Bronchial epithelial cell (primary cell): ENCODE measurements at places on chromosomes 5 and 9. TPM values are rescaled to one million over a fixed set of nuclear protein-coding genes. Genes with fewer than 3 reads are reported as not detected.

DNA sequence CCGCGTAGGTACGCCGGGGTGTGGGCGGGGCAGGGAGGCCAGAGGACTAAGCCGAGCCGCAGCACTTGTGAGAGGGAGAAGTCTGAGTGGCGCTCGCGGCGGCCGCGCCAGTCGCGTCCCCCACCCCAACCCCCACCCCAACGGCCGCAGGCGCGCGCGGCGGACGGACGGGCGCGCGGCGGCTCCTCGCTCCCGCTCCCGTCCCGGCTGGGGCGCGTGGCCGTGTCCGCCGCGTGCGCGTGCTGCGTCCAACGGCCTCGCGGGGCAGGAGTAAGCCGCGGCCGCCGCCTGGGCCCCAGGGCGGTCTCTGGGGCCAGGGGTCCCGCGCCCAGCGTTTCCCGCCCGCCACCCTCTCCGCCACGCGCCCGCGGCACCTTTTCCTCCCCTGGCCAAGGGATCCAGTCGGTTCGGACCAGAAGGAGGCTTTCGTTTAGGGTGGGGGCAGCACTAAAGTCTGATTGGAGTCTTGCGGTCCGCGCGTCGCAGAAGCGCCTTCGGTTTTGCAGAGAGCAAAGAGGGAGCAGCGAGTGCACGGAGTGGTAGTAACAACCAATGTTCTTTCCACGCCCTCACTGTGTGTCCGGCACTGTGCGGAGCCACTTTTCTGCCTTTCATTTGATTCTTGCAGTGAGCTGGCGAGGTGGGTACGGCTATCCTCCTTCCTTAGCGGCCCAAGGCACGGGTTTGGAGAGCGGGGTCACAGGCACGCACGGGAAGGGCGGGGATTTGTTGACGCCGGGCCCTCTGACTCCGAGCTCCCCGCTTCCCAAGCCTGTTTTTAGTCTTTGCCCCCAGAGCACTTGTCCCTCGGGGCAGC, 483 bp downstream of the G3BP1 start:
- no peak for DNase-seq

- no peak for DNase-seq
Measured at GRCh38 chr5:54471398-54471797, 15.9 kb downstream of the HSPB3 start.

DNA sequence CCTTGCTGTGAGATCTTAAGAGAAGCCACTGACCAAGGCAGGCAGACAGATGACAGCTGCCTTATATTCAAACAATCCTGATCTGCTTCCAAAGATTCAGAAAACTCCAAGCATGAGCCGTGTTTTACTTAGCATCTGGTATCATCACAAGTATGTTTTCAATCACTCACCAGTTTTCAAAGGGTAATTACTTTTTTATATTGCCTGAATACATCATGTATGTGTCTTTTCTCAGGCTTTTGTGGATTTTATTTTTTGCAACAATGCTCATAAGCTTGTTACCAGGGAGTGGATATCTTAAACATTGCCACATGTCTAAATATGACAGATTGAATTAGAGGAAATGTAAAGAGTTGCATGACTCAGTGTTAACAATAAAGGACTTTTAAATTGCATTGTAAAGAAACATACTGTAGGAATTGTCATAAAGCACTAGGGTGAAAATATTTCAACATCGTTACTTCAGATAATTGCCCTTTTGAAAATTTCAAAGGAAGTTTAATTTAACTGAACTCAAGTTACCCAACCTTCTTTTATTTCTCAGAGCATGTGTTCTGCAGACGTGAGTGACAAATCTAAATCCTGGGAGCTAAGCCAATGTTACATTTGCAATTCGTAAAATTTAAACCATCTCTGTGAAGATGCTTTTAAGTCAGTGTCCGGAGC, 326.1 kb downstream of the PLK2 start:
- peak; percentile 83 for DNase-seq

DNA sequence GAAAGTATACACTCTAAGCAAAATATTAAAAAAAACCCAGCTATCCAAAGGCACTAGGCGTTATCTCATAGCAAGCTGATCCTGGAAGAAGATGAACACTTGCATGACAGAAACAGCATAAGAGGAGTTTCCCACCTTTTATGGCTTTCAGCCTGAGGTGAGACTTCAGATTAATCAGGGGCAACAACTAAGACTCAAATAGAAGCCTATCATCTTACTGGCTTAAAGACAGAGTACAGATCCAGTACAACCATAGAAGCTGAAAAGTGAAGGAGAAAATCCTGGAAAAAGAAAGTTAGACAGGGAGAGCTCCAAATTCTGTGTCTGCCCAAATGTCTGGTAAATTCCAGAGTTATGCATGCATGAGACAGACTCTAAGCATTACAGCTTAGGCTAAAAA, 360.8 kb upstream of the KCNN2 start:
- DNase-seq = no peak

GRCh38 chr5:164359260-164360255, 854.1 kb downstream of the MAT2B start:
- no peak for DNase-seq

DNA sequence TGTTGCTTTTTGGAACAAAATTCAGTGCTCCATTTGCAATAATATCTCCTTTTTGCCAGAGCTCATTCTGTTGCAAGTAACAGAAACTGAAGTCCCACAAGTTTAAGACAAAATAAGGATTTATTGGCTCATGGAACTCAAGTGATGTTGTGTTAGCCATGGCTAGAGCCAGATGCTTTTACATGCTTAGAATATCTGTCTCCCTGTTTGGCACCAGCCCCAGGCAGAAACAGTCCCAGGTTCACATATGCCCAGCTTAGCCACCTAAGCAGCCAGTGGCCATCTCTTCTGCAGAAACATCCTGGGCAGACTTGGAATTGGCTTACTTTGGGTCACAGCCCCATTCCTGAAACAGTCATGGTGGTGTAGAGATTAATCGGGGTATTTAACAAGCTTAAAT, 540.9 kb upstream of the SGCD start:
- no peak for DNase-seq

DNA sequence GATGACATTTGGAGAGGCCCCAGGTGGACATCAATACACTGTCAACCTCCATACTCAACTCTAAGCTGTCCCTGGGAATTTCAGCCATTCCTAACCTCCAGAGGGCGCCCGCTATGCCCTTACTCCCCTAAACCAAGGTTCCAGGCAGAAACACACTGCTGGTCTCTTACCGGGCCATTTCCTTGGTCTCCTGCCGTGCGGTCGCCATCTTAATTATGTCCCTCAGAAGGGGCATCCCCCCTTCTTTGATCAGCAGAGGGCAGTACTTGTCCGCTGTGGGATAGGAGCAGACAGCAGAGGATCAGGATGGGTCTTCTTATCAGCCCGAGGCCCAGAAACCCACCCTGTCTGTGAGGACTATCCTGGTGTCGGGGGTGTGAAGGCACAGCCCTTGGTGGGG, 9.3 kb upstream of the ZDHHC12 start:
- peak; percentile 76 for DNase-seq

- DNase-seq = peak; percentile 44
Measured at GRCh38 chr5:62790348-62790747, 211.7 kb downstream of the LRRC70 start.

GRCh38 chr5:75331095-75332090, 5.6 kb upstream of the HMGCR start:
- no peak for DNase-seq

DNA sequence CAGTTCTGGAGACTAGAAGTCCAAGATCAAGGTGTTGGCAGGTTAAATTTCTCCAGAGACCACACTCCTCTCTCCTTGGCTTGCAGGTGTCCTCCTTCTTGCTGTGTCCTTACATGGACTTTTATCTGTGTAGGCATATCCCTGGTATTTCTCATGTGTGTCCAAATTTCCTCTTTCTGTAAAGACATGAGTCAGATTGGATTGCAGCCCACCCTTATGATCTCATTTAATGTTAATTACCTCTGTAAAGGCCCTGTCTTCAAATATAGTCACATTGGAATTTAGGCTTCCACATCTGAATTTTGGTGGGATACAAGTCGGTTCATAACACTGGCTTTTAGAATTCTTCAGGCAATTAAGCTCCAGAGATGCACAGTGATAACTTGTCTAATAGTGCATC, 322.2 kb upstream of the GRIA1 start:
- no peak for DNase-seq

DNA sequence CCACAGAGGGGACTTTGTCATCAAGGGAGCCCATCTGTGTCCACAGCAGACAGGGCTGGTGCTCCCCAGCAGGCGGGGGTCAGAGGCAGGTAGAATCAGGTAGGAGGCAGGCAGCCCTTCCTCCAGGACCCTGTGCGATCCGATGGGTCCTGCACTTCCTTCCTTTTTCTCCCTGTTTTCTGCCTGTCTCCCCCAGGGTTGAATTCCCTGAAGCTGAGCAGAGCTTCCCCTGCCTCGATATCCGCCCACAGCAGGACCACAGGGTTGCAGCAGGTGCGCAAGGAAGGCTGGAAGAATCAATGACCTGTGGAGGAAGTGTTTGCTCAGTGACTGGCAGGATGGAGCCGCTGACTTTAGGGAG, 69.2 kb downstream of the MRPL36 start:
- no peak for DNase-seq

DNA sequence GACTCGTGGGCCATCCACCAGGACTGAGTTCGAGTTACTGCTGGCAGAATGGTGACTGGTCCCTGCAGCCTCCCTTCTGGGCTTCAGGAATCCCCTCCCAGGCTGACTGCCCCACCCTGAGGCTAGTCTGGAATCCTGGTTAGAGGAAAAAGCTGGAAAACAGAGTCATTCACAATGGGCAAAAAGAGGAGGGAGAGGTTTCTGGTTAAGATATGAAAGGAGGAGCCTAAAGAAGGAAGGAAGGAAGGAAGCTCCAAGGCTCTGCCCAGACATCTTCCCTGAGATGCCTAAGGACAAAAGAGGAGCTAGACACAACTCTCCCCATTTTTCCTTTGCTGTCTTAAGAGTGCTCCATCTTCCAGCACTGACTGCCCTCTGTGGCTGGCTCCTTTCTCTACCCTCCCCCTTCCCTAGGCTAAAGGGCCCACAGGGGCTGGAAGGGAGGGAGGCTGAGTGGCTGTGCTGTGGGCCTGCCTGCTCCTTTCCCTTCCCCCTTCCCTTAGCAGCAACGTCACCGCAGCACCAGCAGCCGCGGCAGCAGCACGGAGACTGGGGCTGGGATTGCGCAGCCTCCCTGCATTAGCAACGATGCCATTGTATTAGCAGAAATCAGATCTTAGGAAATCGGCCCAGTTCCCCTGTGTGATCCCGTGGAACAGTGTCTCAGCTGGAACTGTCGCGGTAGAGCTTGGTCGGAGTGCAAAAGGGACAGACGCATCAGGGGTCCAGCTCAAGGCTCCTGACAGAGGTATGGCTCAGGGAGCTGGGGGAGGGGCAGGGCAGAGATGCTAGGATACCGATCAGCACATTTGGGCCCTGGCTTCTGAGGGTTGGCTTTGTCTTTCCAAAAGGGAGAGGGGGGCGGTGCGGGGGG, 48.7 kb downstream of the RUSC2 start:
- peak; percentile 23 for DNase-seq

- no peak for DNase-seq
Measured at GRCh38 chr9:80878556-80878955, 810.8 kb downstream of the TLE1 start.

DNA sequence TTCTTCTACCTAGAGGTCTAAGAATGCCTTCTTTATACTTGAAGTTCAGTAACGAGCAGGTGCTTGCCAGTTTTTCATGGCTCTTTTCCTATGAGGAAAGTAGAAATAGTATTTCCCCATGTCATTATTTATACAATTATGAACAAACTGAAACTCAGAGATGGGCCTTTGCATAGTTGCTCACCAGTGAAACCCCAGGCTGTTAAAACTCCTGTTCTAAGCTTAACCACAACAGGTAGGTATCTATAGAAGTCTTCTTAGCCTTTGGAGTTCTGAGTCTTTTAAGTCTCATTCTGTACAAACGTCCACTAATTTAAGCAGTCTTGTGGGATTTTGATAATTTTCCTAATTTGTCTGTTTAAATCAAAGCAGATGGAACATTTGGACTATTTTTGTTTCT, 90.1 kb downstream of the STARD4 start:
- no peak for DNase-seq

DNA sequence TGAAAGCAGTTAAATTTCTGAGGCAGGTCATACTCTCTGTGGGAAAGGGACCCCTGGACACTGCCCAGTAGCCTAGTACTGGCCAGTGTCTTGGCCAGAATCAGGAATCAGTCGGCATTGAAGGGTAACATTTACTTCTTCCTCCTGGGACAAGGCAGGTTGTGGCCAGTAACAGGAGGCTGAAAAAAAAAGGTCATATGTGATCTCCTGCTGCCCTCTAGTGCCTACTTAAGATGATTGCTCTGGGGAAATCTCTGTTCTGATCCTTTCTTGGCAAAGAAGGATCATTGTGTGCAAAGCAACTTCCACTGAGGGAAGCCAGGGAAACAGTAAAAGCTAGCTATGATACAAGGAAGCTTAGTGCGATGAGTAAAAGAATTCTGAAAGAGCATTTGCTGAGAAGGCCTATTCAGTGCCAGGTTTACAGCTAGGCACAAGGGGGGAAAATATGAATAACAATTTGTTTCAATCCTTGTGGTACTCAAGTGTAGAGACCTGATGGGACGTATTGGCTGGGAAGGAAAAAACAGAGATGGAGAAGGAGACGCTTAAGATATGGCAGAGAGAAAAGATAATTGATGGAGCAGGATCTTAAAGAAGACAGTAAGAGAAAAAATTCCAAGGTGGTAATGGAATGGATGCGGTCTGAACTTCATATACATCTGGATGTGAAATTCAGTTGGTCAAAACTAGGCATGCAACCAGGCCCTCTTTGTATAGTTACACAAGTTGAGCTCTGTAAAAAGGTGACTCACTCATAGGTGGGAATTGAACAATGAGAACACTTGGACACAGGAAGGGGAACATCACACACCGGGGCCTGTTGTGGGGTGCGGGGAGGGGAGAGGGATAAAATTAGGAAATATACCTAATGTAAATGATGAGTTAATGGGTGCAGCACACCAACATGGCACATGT, 25.8 kb upstream of the TRIM32 start:
- peak; percentile 73 for DNase-seq

- DNase-seq = no peak
Measured at GRCh38 chr5:17022296-17022695, 86.2 kb upstream of the MYO10 start.

DNA sequence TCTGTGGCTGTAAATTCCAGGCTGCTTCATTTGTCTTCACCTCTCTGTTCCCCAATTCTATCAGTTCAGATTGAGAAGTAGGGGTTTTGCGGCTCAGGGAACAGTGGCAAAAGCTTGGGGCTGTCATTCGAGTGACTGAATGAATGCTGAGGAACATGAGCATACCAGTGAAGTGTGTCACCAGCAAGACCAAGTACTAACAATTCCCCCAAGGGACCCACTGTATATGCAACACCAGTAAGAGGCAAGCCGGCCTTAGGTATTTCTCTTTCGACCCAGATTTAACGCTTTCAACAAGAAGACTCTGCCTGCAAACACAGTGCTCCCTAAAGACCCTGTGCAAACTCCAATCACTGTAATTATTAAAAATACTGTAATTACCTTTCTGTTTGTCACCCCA, 25.8 kb downstream of the KLHL3 start:
- no peak for DNase-seq

- DNase-seq = no peak
Measured at GRCh38 chr5:169296419-169297143, 4.4 kb downstream of the SLIT3 start.

The PCDHA10 gene
- under 0.01 TPM in 2 replicates for total RNA-seq

The LCN10 gene
- not detected in 2 replicates for total RNA-seq

The DIPK1B gene
- 0.13 TPM in 1 of 2 replicates, not detected in the other for total RNA-seq

The SH3PXD2B gene
- total RNA-seq = 10.0 and 15.1 TPM in 2 replicates

The IL4 gene
- not detected in 2 replicates for total RNA-seq

The PCDHA8 gene
- total RNA-seq = 0.13 TPM in 1 of 2 replicates, not detected in the other

The GPR151 gene
- total RNA-seq = not detected in 2 replicates

The GABRA6 gene
- not detected in 2 replicates for total RNA-seq

The TMEM250 gene
- 67.9 and 78.2 TPM in 2 replicates for total RNA-seq
